ENCODE measurements at places on chromosomes 6 and 20.

DNA sequence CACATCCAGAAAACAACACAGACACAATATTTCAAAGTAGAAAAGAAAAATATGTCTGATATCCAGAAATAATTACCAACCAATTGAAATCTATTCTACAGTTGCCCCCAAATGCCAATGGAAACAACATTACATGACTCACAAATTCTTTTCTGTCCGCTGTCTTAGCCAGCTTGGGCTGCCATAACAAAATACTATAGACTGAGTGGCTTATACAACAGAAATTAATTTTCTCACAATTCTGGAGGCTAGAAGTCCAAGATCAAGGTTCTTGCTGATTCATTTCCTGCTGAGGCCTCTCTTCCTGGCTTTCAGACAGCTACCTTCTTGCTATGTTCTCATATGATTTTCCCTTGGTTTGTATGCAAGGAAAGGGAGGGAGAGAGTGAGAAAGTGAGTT is 698.1 kb downstream of the DHX35 start:
- DNase-seq = no peak

GRCh38 chr6:128600397-128600951 is 80.1 kb upstream of the PTPRK start:
- no peak for DNase-seq

DNA sequence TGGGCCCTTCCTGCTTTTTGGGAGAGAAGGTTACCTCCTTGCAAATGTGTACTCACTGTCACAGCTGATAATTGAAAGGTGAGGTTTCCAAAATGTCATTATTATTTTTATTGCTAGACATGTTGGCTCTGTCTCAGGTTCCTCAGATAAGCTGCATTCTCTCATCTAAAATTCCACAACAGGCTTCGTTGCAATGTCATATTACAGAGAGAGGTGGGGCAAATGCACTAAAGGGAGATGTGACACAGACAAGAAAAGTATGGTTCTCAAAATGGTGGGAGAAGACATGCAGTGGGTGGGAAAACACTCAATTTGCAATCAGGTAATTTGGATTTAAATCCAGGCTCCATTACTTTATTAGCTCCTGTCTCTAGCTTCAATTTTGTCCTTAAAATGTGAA is 256.4 kb upstream of the POU3F2 start:
- DNase-seq = no peak

- no peak for DNase-seq
These were observed 36.9 kb downstream of the CBFA2T2 start for GRCh38 chr20:33526769-33527168.

DNA sequence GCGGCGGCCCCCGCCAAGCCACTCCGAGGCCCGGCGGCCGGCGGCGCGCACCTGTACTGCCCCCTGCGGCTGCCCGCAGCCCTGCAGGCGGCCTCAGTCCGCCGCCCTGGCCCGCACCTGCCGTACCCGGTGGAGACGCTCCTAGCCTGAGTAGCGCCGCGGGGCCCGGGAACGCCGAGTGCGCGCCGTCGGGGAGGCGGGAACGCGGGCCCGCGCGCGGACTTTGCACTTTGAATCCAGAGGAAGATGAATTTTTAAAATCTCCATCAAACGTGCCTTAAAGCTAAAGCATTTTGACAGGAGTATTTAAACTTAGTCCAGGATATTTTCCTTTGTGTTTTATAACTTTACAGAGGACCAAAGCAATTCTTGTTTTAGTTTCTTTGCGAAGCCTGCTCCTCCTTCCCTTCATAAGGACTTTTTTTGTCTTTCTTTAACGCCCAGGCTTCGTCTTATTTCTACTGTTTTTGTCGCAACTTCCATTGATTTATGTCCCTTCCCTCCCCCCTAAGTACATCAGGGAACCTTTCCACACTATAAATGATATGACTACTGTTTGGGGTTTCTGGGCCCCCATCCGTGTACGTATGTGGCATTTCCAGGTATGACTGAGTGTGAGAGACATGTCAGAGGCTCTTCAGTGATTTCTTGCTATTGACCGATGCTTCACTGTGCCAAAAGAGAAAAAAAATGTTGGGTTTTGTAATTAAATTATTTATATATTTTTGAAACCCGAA is 2.0 kb downstream of the FOXQ1 start:
- DNase-seq = no peak

Data from activated effector memory CD4-positive, alpha-beta T cell treated with anti-CD3 and anti-CD28 coated beads, Interleukin-2, amount 50 U/mL, for 16 hours (primary cell).